ENCODE measurements at places on chromosomes 12 and 14. TPM values are rescaled to one million over a fixed set of nuclear protein-coding genes. Genes with fewer than 3 reads are reported as not detected.

Gene KERA
- total RNA-seq: not detected

Gene CNTN1
- 0.17 TPM for total RNA-seq

Gene POU6F1
- 1.6 TPM for total RNA-seq

Gene NEUROD4
- 0.62 TPM for total RNA-seq

Gene DDX47
- total RNA-seq: 107 TPM

Gene PPP1R1A
- 2.3 TPM for total RNA-seq

Gene FAM234B
- total RNA-seq: 23.1 TPM

Gene CCDC177
- 8.6 TPM for total RNA-seq

Gene ITGB7
- 0.43 TPM for total RNA-seq

Gene PTHLH
- total RNA-seq: not detected

Gene GALC
- total RNA-seq: 22.8 TPM

GRCh38 chr12:121112496-121112895 is 20.2 kb upstream of the P2RX7 start:
- no peaks in the 10 kb centered on the region for H3K27me3 ChIP-seq
- no peak for DNase-seq
- H3K4me1 ChIP-seq: no peaks in the 10 kb centered on the region
- H3K36me3 ChIP-seq: no peaks in the 10 kb centered on the region

GRCh38 chr14:104786091-104786586 is 9.4 kb downstream of the AKT1 start:
- no peaks in the 10 kb centered on the region for H3K36me3 ChIP-seq
- H3K27ac ChIP-seq: no peak overlapping the region
- no peaks in the 10 kb centered on the region for H3K27me3 ChIP-seq
- no peak for DNase-seq
- H3K4me3 ChIP-seq: no peak overlapping the region
- H3K4me1 ChIP-seq: no peaks in the 10 kb centered on the region

DNA sequence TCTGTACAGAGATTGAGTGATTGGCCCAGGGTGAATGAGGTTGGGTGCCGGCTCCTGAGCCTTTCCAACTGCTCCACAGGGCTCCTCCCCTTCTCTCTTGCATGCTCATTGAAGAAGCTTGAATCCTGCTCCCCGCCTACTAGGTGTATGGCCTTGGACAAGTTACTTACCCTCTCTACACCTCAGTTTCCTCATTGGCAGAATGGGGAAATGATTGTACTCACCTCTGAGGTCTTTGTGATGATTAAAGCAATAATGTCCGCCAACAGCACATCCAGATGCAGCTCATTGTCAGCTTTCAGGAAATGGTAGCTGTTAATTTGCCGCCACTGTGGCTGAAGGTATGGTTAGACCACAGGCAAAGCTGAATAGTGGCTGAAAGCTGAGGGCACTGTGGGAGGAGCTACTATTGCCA is 174.1 kb downstream of the CRADD start:
- no peaks in the 10 kb centered on the region for H3K36me3 ChIP-seq
- H3K4me3 ChIP-seq: no peak overlapping the region
- H3K27ac ChIP-seq: no peak overlapping the region
- DNase-seq: no peak
- no peaks in the 10 kb centered on the region for H3K27me3 ChIP-seq
- peaks cover 7% of the 10 kb centered on the region for H3K4me1 ChIP-seq

DNA sequence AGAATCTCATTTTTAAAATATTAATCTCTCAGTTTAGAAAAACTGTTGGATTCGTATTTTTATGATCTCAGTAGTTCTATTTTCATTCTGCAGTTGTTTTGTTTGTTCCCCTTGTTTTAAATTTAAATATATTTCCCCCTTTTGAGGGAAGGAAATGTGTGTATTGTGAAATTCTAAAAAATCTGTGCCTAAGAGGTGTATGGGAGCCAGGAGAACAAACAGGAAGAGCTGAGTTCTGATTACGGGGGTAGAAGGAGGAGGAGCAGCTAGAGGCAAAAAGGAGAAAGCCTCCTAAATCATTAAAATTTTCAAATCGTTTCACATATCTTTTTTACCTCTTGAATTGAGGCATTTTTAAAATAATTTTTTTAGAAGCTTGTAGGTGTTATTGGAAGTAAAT is 2.3 kb downstream of the RDH12 start:
- H3K4me3 ChIP-seq: no peak overlapping the region
- DNase-seq: no peak
- H3K27ac ChIP-seq: no peak overlapping the region
- no peaks in the 10 kb centered on the region for H3K36me3 ChIP-seq
- H3K27me3 ChIP-seq: no peaks in the 10 kb centered on the region

DNA sequence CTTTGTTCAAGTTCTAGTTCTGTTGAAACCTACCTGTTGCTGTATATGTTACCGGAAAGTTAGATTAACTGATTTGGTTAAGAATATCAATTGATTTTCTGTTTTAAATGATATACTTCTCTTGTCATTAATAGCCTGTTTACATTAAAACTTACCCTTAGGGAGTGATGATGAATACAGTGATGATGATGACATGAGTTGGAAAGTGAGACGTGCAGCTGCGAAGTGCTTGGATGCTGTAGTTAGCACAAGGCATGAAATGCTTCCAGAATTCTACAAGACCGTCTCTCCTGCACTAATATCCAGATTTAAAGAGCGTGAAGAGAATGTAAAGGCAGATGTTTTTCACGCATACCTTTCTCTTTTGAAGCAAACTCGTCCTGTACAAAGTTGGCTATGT is 33.0 kb downstream of the CAND1 start:
- no peak overlapping the region for H3K27ac ChIP-seq
- H3K4me3 ChIP-seq: no peak overlapping the region
- H3K27me3 ChIP-seq: no peaks in the 10 kb centered on the region
- peaks cover 55% of the 10 kb centered on the region for H3K36me3 ChIP-seq

- H3K4me3 ChIP-seq: no peak overlapping the region
- H3K4me1 ChIP-seq: no peaks in the 10 kb centered on the region
- no peaks in the 10 kb centered on the region for H3K27me3 ChIP-seq
- DNase-seq: no peak
These were observed 178.7 kb upstream of the TMTC1 start for GRCh38 chr12:29962276-29963035.

GRCh38 chr14:95871531-95871930 is 5.1 kb upstream of the TUNAR start:
- no peak overlapping the region for H3K27ac ChIP-seq
- no peak overlapping the region for H3K4me3 ChIP-seq
- H3K36me3 ChIP-seq: no peaks in the 10 kb centered on the region
- DNase-seq: no peak
- H3K4me1 ChIP-seq: no peaks in the 10 kb centered on the region
- H3K27me3 ChIP-seq: peaks cover 20% of the 10 kb centered on the region

- H3K36me3 ChIP-seq: no peaks in the 10 kb centered on the region
- peak; percentile 76 for DNase-seq
These were observed 112.7 kb downstream of the SCARB1 start for GRCh38 chr12:124750787-124751471.

Measured in neural progenitor cell (in vitro differentiated cells).